Karpas-422 (cell line): ENCODE measurements at places on chromosomes 1 and 21. TPM values are rescaled to one million over a fixed set of nuclear protein-coding genes. Genes with fewer than 3 reads are reported as not detected.

- H3K36me3 ChIP-seq, result peaks cover 19% of the 10 kb centered on the region
- H3K27ac ChIP-seq, result peak overlapping the region; percentile 99
- H3K4me3 ChIP-seq, result peak overlapping the region; percentile 84
Measured at GRCh38 chr1:207823880-207824566, 72.2 kb downstream of the CD46 start.

DNA sequence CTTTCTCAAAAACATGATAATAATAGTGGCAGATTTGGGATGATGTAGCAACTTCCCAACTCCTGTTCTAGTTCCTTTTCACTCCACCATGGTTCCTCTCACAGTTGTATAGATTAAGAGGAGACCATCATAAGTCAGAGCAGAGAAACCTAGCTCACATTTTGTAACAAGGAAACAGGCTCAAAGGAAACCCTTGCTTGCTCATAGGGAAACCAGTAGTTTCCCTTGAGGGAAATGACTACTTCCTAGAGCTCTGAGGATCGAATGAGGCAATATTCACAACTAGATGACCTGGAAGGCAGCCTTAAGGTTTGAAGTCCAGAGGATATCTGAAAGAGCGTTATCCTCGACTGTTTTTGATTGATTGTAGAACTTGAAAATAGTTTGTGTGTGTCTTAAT is 76.1 kb upstream of the C8B start:
- 0 out of 2 replicates have a peak, but pooled peaks cover under 1% of the 10 kb centered on the region for H3K27me3 ChIP-seq
- H3K4me3 ChIP-seq, result no peak overlapping the region

DNA sequence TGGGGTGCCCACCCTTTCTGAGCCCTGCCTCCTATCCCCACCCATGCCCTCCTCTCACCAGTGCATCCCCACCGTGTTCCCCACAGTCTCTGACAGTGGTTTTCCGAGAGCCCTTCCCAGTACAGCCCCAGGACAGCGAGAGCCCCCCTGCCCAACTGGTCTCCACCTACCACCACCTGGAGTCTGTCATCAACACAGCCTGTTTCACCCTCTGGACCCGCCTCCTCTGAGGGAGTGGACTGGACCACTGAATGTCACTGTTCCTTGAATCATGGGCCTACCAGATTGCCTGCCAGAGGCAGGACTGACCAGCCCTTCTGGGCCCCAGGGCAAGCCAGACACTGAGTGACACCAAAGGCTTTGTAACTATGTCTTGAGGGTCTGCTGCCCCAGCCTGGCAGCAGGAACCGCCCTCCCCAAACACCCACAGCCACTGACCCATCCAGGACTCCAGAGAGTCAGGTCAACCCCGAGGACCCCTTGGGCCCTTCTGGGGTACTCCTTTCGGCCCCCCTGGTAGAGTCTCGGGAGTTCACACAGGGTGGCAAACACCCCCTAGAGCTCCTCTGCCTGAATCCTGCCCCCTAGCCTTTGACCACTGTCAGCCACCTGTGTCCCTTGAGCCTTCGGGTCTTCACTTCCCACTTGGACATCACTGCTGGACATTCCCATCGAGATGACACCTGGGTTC is 3.3 kb downstream of the HYI start:
- 0 out of 2 replicates have a peak, but pooled peaks cover 6% of the 10 kb centered on the region for H3K36me3 ChIP-seq
- DNase-seq, result no peak
- H3K4me1 ChIP-seq, result no peaks in the 10 kb centered on the region
- no peak overlapping the region for H3K4me3 ChIP-seq
- no peak overlapping the region for H3K27ac ChIP-seq
- H3K27me3 ChIP-seq, result no peaks in the 10 kb centered on the region

DNA sequence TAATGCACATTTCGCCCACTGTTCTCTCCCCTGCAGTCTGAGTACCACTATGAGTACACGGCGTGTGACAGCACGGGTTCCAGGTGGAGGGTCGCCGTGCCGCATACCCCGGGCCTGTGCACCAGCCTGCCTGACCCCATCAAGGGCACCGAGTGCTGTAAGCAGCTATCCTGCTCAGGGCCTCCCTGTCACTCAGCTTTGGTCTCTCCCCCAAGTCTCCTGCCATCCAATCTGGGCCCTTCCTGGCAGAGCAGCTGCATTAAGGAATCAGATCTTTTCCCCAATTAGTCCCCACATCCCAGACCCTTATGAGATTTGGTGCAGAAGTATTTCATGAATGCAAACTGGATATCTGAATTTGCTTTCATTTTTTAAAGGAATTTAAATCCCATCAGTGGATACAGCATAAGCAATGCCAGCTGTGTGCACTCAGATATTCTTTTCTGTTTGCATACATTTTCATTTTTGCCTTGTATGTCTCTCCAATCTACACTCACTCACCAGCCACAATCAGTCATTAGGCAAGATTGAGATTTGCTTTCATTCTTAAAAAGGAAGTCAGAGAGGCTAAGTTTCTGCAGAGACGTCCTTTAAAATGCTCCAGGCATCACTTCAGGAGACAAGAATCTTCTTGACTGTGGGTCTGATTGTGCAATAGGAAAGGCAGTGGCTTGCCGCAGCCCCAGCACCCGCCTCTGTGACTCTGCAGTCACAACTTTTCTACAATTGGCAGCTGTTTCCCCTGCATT is 48.1 kb downstream of the ELAPOR1 start:
- no peaks in the 10 kb centered on the region for H3K36me3 ChIP-seq
- DNase-seq, result no peak
- no peak overlapping the region for H3K4me3 ChIP-seq

- no peaks in the 10 kb centered on the region for H3K4me1 ChIP-seq
- no peaks in the 10 kb centered on the region for H3K36me3 ChIP-seq
- no peak overlapping the region for H3K4me3 ChIP-seq
- no peaks in the 10 kb centered on the region for H3K27me3 ChIP-seq
- H3K27ac ChIP-seq, result no peak overlapping the region
- no peak for DNase-seq
Measured at GRCh38 chr1:230715510-230715909, 1.6 kb upstream of the AGT start.

DNA sequence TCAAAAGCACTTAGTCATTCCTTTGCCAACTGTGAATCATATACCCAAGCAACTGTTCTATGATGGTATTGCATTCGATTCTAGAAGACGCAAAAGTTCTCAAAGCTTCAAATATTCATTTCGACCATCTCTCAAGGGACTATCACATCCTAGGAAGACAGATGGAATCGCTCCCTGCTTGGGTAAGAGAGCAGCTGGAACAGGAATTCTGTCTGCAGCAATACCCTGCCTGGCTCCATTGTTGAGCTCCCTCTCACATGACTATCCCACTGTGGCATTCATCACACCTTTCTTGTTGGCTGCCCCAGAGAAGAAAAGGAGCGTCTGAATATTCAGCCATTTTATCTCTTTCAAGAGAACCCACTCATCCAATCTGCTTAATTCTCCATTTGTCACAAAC is 397.7 kb downstream of the NTNG1 start:
- H3K4me1 ChIP-seq, result no peaks in the 10 kb centered on the region
- no peaks in the 10 kb centered on the region for H3K36me3 ChIP-seq
- DNase-seq, result no peak
- no peaks in the 10 kb centered on the region; the same call in 1 of the 2 replicates for H3K27me3 ChIP-seq

- no peak overlapping the region for H3K27ac ChIP-seq
- H3K4me3 ChIP-seq, result no peak overlapping the region
- H3K4me1 ChIP-seq, result no peaks in the 10 kb centered on the region
- H3K36me3 ChIP-seq, result peaks cover 69% of the 10 kb centered on the region
- H3K27me3 ChIP-seq, result no peaks in the 10 kb centered on the region
Measured at GRCh38 chr1:67393737-67394136, 36.5 kb downstream of the SERBP1 start.

The DCDC2B gene
- not detected in 2 replicates for total RNA-seq

The ADGRB2 gene
- 9.2 and 28.5 TPM in 2 replicates for total RNA-seq
